ENCODE measurements at places on chromosomes 2 and 18.

- DNase-seq = no peak
These were observed 1.5 kb downstream of the RNF152 start for GRCh38 chr18:61891271-61891670.

- peak; percentile 5 for DNase-seq
These were observed 155.5 kb downstream of the IKZF2 start for GRCh38 chr2:212995920-212996319.

GRCh38 chr2:15789381-15790062 lies 150.8 kb upstream of the MYCN start:
- DNase-seq = no peak

DNA sequence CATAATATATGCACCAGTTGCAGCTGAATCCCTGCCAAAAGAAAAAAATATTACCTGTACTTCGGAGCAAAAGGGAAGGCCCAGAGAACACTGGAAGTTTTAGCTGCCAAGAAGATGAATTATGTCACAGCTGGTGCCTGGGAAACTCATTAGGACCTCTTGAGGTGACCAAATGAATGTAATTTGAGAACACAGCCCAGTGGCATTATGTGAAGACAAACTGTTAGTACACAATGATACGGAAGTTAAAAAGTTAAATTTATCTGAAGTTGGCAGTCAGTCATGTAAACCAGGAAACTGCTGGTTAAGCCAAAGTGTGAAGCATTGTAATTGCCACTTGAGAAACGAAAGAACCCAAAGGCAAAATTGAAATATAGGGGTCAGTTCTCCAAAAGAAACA lies 80.7 kb downstream of the EML4 start:
- peak; percentile 44 for DNase-seq

GRCh38 chr18:13500869-13501542 lies 225.4 kb downstream of the FAM210A start:
- peak; percentile 83 for DNase-seq

DNA sequence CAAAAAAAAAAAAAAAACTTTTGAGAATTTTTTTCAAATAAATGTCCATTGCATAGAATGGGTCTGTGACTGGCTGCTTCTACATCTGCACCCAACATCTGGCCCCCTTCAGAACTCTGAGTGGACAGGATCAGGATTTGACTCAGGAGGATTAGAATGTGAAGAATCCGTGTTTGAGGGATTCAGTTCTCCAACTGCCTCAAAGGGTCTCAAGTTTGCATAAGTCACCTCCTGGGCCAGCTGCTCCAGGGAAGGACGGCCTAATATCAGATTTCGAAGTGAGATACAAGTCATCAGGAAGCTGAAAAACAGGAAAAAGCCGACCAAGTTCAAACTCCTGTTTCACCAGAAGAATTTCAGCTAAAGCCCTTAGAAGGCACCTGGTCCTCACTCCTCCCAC lies 10.9 kb downstream of the MAT2A start:
- peak; percentile 74 for DNase-seq

GRCh38 chr2:72212486-72212855 lies 64.8 kb upstream of the CYP26B1 start:
- DNase-seq = no peak

GRCh38 chr18:9898792-9899549 lies 13.2 kb downstream of the TXNDC2 start:
- no peak for DNase-seq

- no peak for DNase-seq
These were observed 106.9 kb upstream of the MSTN start for GRCh38 chr2:190169221-190170072.

DNA sequence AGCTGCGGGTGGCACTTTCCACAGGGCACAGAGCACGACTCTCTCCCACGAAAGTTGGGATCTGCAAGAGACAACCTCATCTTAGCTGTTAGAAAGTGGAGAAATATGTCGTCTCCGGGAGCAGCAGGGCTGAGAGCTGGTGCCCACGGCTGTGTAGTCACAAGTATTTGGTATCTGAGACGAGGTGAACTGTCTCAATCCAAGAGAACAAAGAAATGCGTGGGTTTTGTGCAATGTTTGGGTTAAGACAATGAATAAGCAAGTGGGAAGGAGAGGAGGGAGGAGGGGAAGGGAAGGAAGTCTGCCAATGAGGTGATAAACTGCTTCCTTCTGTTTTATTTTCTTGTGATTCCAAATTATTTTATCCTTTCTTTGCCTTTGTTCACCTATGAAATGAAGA lies 18.0 kb downstream of the DYTN start:
- no peak for DNase-seq

DNA sequence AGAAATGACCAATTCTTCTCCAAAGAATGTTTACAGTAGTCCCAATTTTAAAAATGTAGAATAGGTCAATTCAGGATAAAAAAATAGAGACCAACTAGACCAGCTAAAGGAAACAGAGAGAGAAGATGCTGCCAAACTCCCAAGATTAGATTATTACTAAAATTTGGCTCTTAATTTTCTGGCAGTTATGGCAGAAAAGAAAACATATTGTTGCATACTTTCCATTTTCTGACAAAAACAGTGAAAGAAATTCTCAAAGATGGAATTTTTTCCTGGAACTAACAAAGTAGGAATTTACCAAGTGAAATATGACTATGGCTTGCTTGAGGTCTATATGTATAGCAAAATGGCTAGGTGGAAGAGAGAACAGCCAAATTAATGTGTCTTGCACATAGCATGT lies 138.3 kb upstream of the STK17B start:
- no peak for DNase-seq

GRCh38 chr18:22302144-22302543 lies 115.6 kb downstream of the CTAGE1 start:
- no peak for DNase-seq

- no peak for DNase-seq
These were observed 168.9 kb downstream of the CTIF start for GRCh38 chr18:48707636-48708296.

- no peak for DNase-seq
These were observed 15.5 kb upstream of the ARL5A start for GRCh38 chr2:151843691-151844061.

DNA sequence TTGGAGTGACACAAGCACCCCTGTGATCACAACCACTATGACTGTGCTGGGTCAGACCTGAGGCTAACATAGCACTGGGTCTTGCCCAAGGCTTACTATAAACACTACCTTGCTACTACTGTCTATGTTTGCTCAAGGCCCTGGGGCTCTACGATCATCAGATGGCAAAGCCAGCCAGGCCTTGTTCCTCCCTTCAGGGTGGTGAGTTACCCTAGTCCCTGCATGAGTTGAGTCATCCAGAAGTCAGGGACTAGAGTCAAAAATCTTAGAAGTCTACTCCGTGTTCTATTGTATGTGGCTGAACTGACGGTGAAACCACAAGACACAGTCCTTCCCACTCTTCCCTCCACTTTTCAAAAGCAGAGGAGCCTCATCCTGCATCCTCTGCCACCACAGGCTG lies 551.2 kb upstream of the FSIP2 start:
- DNase-seq = no peak

- no peak for DNase-seq
These were observed 25.2 kb upstream of the FAM117B start for GRCh38 chr2:202609381-202610145.

- peak; percentile 60 for DNase-seq
These were observed 45.6 kb downstream of the MTCL1 start for GRCh38 chr18:8750954-8751415.

- peak; percentile 91 for DNase-seq
These were observed 11.3 kb downstream of the STK17B start for GRCh38 chr2:196160101-196160500.

GRCh38 chr2:99554871-99555270 lies 65.1 kb upstream of the REV1 start:
- no peak for DNase-seq

DNA sequence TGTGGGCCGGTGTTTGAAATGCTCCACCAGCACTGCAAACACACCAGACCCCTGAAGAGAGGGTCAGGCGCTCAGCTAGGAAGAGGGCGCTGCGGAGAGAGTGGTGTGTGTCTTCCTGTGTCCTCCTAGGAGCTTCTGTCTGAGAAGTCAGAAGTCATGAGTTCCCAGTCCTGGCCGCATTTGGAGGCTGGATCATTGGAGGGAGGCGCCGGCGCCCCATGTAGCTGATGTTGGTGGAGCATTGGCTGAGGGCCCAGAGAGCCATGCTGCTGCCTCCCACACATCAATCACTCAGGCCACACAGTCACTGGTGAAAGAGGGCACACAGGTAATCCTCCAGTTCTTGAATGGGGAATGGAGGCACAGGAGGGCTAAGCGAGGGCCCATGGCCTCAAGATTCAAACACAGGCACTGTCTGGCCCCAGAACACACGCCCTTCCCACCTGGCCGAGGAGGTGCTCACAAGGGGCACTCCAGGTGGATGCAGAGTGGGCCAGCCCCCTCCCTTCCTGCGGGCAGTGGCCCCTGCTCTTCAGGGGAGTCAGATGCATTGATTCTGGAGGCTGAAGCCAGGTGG lies 66.3 kb downstream of the RRM2 start:
- no peak for DNase-seq

DNA sequence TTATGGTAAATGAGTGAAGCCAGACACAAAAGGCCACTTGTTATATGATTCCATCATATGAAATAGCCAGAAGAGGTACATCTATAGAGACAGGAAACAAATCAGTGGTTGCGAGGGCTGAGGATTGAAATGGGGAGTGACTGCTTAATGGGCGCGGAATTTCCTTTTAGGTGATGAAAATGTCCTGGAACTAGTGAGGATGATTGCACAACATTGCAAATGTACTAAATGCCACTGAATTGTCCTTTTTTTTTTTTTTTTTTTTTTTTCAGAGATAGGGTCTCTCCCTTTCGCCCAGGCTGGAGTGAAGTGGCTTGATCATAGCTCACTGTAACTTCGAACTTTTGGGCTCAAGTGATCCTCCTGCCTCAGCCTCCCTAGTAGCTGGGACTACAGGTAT lies 15.3 kb upstream of the GAREM2 start:
- DNase-seq = no peak

DNA sequence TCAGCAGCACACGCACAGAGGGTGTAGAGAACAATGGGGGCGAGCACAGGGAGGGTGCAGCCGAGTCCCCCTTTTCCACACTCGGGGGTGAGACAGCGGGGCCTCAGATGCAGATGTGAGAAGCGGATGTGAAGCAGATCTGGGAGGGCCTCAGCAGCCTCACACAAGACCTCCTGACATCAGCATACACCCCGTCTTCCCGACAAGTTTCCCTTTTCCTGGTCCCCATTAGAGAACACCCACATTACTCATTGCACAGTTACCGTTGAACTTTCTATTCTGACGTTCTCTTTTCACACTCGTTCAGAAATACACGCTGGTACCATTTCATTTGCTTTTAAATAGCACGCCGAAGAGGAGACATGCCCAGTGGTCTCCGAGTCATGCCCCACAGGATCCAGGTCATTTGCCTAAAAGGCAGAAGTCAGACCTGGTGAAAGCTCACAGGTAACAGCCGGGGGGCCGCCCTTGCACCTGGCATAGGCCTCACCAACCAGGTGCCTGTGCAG lies 129.5 kb upstream of the ID2 start:
- no peak for DNase-seq

- DNase-seq = no peak
These were observed 255.7 kb upstream of the ACVR2A start for GRCh38 chr2:147589127-147589526.

GRCh38 chr2:120764991-120765677 lies 29.5 kb downstream of the GLI2 start:
- no peak for DNase-seq

GRCh38 chr2:238422285-238422684 lies 4.4 kb upstream of the ASB1 start:
- DNase-seq = no peak

- no peak for DNase-seq
These were observed 369.6 kb downstream of the FBXO15 start for GRCh38 chr18:73778032-73778359.

- no peak for DNase-seq
These were observed 58.1 kb downstream of the ASB1 start for GRCh38 chr2:238484522-238485452.

- no peak for DNase-seq
These were observed 370.4 kb downstream of the SOCS6 start for GRCh38 chr18:70659036-70659925.

- no peak for DNase-seq
These were observed 42.5 kb upstream of the ZNF519 start for GRCh38 chr18:14174706-14175085.

GRCh38 chr2:124163840-124164239 lies 138.8 kb downstream of the CNTNAP5 start:
- DNase-seq = no peak

- no peak for DNase-seq
These were observed 53.4 kb downstream of the SERPINB7 start for GRCh38 chr18:63828656-63829055.

GRCh38 chr2:240620859-240621258 lies 4.4 kb upstream of the GPR35 start:
- DNase-seq = no peak

- DNase-seq = no peak
These were observed 5.5 kb downstream of the ATP6V1B1 start for GRCh38 chr2:70941186-70941585.

- DNase-seq = no peak
These were observed 2.8 kb downstream of the CYTIP start for GRCh38 chr2:157441072-157441454.

GRCh38 chr2:226702376-226702775 lies 97.2 kb downstream of the IRS1 start:
- no peak for DNase-seq

- no peak for DNase-seq
These were observed 30.4 kb upstream of the OTOS start for GRCh38 chr2:240170883-240171282.

DNA sequence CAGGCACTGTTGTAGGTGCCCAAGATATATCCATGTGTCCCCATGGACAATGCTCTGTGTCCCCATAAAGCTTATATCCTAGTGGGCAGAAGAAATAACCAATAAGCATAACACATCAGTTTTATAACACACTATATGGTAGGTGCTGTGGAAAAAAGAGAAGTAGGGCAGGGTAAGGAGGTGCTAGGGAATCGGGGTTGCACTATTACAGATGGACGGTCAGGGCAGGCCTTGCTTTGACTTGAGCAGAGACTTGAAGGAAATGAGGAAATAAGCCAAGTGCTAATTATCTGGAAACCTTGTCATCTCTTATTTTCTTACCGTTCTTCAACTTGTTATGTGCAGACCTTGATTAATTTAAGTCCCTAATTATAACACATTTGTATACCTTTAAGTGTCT lies 82.0 kb downstream of the PHLPP1 start:
- DNase-seq = no peak

GRCh38 chr18:62988471-62988870 lies 273.1 kb downstream of the PHLPP1 start:
- no peak for DNase-seq

DNA sequence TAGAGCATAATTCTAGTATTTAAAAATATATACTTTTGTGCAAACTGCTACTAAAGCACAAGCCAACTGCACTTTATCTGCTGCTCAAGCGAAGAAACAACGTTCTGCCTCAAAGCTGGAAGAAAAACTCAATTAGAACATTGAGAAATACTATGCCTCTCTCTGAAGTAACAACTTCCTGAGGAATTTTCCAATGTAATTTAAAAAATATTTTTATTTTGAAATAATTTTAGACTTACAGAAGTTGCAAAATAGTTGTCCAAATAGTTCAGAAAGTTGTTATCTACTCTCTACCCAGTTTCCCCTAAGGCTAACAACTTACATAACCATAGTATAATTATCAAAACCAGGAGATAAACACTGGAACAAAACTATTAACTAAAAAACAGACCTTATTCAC lies 12.3 kb upstream of the POLI start:
- DNase-seq = no peak
